Colonic mucosa (tissue), 4 donors: ENCODE measurements at places on chromosomes 1 and 21. TPM values are rescaled to one million over a fixed set of nuclear protein-coding genes. Genes with fewer than 3 reads are reported as not detected.

Gene BCAN
- not detected for total RNA-seq

- DNase-seq, result no peak
- H3K27ac ChIP-seq, result no peak overlapping the region
- H3K36me3 ChIP-seq, result no peaks in the 10 kb centered on the region
- H3K27me3 ChIP-seq, result no peaks in the 10 kb centered on the region
- H3K4me3 ChIP-seq, result no peak overlapping the region
- no peaks in the 10 kb centered on the region for H3K4me1 ChIP-seq
Observed at GRCh38 chr1:186532466-186532865, 71.6 kb upstream of the PDC start.

Gene NBPF9
- 12.7 TPM for total RNA-seq

- no peak overlapping the region for H3K4me3 ChIP-seq
- no peak for DNase-seq
- no peaks in the 10 kb centered on the region for H3K4me1 ChIP-seq
- no peaks in the 10 kb centered on the region for H3K36me3 ChIP-seq
- H3K27ac ChIP-seq, result no peak overlapping the region
Observed at GRCh38 chr21:32308696-32309095, 10.0 kb downstream of the MRAP start.

Gene FALEC
- not detected for total RNA-seq

Gene SPRR1A
- not detected for total RNA-seq

DNA sequence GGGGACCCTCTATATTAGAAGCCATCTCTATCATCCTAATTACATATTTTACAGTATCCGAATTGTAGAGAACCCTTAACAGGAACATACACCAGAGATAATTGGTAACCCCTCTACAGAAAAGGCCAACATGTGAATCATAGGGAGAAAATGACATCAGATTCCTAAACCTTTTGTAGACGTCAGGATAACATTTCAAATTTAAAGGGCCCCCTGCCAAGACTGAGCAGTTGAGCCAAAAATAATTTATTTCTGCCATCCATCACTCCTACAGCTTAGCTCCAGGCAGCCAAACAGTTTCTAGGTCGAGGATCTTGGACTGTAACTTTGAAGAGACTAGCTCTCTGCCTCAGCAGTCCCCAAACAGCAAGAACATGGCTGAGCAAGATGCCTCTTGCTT is 21.2 kb downstream of the ZNF697 start:
- H3K4me3 ChIP-seq, result no peak overlapping the region
- H3K36me3 ChIP-seq, result no peaks in the 10 kb centered on the region

DNA sequence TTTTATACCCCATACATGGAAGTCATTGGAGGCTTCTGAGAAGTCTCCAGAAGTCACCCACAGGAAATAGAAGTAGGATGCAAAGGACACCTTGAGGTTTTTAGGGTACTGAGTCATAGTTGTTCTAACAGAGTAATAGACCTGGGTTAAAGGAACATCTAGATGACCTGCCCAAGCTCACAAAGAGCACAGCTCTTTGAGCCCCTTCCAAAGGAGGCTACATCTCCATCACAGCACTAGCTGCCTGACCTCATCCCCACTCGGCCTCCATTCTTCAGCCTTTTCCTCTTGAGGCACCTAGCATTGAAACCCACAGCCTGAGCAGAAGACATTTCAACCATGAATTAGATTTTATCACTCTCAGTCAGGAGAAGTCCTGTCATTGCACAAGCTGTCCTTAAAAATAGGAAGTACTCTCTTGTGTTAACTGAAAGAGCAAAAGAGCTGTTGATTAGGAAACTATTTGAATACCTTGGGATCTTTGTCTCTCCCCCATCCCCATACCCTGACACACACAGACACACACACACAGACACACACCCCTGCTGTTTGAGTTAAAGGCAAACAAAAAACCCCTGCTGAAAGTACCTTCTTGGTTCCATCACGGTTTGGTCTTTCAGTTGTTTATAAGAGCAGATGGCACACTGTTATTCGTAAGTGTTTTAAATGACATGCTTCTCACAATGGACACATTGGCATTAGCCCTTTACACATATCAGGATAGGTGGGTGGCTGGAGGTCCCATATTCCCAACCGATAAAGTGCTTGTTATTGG is 22.2 kb downstream of the MKNK1 start:
- DNase-seq, result no peak
- H3K27ac ChIP-seq, result no peak overlapping the region
- no peak overlapping the region for H3K4me3 ChIP-seq
- H3K4me1 ChIP-seq, result no peaks in the 10 kb centered on the region
- no peaks in the 10 kb centered on the region for H3K27me3 ChIP-seq

Gene CHTOP
- 88.6 TPM for total RNA-seq

GRCh38 chr1:247286134-247286670 is 30.3 kb downstream of the VN1R5 start:
- no peaks in the 10 kb centered on the region for H3K27me3 ChIP-seq
- no peaks in the 10 kb centered on the region for H3K4me1 ChIP-seq
- peak; percentile 14 for DNase-seq

DNA sequence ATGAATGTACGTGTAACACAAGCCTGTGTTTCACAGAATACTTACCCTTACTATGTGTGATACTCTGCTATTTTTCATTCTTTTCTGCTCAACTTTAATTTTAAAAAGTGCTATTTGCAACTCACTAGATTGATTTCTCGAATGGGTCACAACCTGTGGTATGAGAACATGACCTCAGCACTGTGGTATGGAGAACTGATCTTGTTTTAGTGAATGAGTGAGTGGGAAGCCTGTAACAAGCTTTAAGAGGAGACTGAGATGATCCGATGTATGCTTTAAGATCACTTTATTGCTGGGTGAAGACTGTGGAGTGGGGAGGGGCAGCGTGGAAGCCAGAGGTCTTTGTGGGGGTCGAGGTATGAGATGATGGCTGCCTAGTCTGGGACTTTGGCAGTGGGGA is 21.6 kb downstream of the MECR start:
- no peak overlapping the region for H3K4me3 ChIP-seq
- H3K27ac ChIP-seq, result no peak overlapping the region
- no peaks in the 10 kb centered on the region for H3K4me1 ChIP-seq
- DNase-seq, result no peak

- no peaks in the 10 kb centered on the region for H3K4me1 ChIP-seq
- H3K36me3 ChIP-seq, result no peaks in the 10 kb centered on the region
- H3K4me3 ChIP-seq, result peak overlapping the region; percentile 3
- DNase-seq, result peak; percentile 74
Observed at GRCh38 chr1:2594001-2594640, 7.5 kb downstream of the PRXL2B start.

- H3K4me1 ChIP-seq, result no peaks in the 10 kb centered on the region
- peak; percentile 84 for DNase-seq
- H3K27me3 ChIP-seq, result no peaks in the 10 kb centered on the region
- no peaks in the 10 kb centered on the region for H3K36me3 ChIP-seq
- H3K4me3 ChIP-seq, result peak overlapping the region; percentile 17
- peak overlapping the region; percentile 68 for H3K27ac ChIP-seq
Observed at GRCh38 chr1:23619299-23620188, 60.2 kb upstream of the ID3 start.

Gene SPATC1L
- total RNA-seq, result 6.2 TPM

Gene UBE2U
- total RNA-seq, result not detected

DNA sequence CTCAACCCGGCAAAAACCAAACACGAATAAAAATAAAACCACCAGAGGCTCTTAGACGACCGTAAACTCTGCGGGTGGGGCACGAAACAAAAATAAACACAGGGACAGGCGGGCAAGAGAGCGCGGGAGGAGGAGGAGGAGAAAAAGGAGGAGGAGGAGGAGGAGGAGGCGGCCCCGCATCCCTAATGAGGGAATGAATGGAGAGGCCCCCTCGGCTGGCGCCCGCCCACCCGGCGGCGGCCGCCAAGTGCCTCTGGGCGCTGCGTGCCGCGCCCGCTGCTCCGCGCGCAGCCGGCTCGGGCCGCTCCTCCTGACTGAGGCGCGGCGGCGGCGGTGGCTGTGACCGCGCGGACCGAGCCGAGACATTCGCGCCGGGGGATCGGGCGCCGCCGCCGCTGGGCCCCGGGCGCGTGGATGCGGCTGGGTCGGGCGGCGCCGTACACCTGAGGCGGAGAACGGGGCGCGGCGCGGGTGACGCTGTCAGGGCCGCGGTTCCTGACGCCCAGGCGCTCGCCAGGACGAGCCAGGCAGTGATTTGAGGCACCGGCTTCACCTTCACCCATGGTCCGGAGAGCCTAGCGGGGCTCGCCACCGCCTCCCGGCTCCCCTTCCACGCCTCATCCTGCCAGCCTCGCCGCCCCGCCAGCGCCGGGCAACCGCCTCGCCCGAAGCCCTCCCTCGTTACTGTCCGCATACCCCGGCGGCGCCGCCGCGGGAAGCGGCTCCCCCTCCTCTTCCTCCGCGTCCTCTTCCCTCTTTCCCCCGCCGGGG is at the start of gene MARK1:
MARK1 (plus strand) TSS at position 229 of the 771 bp plus-strand sequence. CDS start 687 bp downstream, outside the sequence.
- H3K4me3 ChIP-seq, result peak within 1 kb of the TSS; percentile 79
- DNase-seq, result peak; percentile 79
- no peaks in the 10 kb centered on the region for H3K4me1 ChIP-seq
- H3K27me3 ChIP-seq, result peaks cover 10% of the 10 kb centered on the region

Gene HOOK1
- total RNA-seq, result 42.4 TPM

- H3K36me3 ChIP-seq, result no peaks in the 10 kb centered on the region
- H3K4me1 ChIP-seq, result no peaks in the 10 kb centered on the region
- no peak overlapping the region for H3K4me3 ChIP-seq
- no peak overlapping the region for H3K27ac ChIP-seq
- H3K27me3 ChIP-seq, result no peaks in the 10 kb centered on the region
Observed at GRCh38 chr1:225835856-225836255, 25.9 kb downstream of the EPHX1 start.

DNA sequence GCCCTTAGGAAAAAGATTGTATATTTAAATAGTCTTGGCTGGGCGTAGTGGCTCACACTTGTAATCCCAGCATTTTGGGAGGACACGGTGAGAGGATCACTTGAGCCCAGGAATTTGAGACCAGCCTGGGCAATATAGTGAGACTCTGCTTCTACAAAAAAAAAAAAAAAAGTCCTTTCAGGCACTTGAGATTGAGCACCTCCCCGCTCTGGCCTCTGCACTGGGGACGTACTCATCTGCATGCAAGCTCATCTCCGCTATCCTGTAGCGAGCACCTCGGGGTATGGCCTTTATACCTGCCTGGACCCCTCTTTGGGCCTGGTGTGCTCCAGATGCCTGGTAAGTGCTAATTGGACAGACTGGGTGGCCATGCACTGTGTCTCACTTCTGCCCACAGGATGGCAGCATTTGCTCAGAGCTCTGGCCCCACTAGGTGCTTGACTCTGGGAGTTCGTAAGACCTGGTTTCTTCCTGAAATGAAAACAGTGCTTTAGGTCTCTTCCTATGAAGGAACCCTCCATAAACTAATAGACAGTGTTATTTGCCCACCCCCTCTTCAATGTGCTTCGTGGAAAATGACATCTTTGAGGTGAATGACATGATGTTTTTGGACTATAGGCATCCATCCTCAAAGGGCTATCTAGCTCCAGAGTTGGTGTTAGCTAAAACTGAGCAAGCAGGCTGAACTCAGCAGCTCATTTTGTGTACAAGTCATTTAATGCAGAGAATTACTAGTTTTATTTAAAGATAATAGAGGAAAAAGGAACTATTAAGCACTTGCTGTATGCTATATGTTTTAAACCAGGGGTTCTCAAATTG is 61.7 kb upstream of the ADAR start:
- no peak overlapping the region for H3K27ac ChIP-seq
- DNase-seq, result peak; percentile 61
- no peaks in the 10 kb centered on the region for H3K4me1 ChIP-seq
- H3K4me3 ChIP-seq, result no peak overlapping the region

DNA sequence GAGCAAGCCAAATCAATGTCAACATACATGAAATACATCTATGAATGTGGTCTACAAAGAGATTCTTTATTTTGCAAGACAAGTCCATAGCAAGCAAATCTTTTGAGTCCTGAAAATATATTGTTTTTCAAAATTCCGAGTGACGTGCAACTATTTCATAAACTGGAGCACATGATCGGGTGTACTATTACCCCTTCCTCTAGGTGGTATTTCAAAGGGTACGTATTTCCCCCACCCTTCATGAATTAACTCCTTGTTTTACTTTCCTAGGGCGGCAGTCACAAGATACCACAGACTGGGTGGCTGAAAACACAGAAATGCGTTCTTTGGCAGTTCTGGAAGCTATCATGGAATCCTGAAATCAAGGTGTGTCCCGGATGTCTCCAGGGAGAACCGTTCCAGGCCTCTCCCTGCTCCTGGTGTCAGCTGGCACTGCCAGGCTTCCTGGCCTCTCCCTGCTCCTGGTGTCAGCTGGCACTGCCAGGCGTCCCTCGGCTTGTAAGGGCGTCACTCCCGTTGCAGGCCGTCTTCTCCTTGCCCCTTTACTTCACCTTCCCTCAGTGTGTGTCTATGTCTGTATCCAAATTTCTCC is 55.3 kb downstream of the RIPK4 start:
- H3K27me3 ChIP-seq, result no peaks in the 10 kb centered on the region
- no peaks in the 10 kb centered on the region for H3K4me1 ChIP-seq
- H3K4me3 ChIP-seq, result no peak overlapping the region

Gene BECN2
- not detected for total RNA-seq

DNA sequence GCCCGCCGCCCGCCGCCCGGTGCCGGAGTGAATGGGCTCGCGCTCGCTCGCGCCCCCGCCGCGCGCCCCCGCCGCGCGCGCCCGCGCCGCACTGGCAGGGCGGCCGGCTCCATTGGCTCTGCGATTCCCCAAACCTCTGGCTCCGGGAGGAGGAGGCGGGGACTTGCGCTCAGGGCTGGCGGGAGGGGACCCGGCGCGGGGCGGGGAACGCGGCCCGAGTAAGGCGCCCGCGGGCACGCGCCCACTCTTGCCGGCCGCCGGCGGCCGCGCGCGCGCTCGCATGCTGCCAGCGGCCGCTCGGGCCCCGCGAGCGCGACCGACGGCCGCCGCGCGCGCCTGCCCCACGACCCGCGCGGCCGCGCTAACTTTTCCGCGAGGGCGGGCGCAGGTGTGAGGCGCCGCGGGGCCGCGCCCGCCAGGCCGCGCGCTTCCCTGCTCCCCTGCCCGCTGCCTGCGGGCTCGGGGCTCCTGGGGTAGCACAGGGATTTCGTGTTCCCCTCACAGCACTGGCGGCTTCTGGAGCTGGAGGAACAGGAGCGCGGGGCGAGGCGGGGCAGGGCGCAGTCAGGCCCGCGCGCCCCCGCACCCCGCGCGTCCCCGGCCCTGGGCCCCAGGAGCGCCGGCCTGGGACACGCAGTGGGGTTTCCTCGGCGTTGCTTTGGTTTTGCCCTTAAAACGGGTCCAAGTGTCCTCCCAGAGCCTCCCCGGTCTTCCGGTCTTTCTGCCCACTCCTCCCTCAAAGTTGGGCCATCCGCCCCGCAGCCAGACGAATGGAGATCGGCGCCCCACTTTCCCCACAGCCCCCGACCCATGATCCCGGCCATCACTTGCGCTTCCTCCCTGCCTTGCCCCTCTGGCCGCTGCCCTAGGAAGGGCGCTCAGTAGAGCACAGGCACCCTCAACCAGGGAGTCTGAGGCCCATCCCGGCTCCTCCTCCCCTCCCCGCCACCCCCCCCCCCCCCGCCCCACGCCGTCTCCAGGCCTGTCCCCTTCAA is 101.5 kb downstream of the CASZ1 start:
- peaks cover 15% of the 10 kb centered on the region for H3K4me1 ChIP-seq
- H3K27me3 ChIP-seq, result no peaks in the 10 kb centered on the region
- DNase-seq, result peak; percentile 87
- no peaks in the 10 kb centered on the region for H3K36me3 ChIP-seq
- H3K4me3 ChIP-seq, result peak overlapping the region; percentile 44
